ENCODE measurements at places on chromosomes 4 and X. TPM values are rescaled to one million over a fixed set of nuclear protein-coding genes. Genes with fewer than 3 reads are reported as not detected.

DNA sequence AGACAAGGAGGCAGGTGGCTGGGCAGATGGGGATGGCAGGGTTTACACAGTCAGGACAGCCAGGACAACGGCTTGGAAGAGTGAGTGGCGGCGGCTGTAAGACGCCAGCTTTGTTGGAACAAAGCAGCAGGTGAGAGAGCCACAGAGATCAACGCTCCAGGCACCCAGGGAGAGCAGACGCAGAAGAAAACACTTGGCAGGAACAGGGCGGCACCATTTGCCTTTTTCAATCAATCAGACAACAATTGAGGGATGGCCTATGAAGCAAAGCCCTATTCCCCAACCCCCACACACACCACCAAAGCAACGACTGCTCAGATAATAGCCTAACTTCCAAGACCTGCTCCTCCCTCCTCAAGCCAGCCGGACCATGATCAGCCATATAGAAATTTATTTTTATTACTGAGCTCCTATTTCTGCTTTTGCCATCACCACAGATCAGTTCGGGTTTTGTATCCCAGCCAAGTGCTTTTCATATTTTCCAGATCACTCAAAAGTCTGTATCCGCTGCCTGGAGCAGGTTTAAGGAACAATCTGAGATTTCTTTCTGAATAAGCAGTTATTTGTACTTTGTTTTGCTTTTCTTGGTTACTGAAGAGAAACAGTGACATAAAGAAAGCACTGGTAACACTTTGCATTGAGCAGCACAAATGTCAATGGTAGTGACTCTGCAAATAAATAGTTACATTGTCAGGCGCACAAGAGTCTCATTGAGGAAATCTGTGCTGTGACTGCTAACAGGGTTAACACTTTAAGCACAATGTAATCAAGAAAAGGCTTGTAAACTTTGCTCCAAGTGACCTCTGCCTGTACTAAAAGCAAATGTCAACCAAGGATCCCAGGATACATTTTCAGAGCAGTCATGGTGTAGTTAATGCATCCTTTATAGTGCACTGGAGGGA lies 81.8 kb upstream of the RBPJ start:
- peak overlapping the region; percentile 24 for H3K27ac ChIP-seq
- no peak for DNase-seq
- peaks cover 13% of the 10 kb centered on the region for H3K27me3 ChIP-seq
- H3K4me3 ChIP-seq, result no peak overlapping the region
- H3K4me1 ChIP-seq, result peaks cover 9% of the 10 kb centered on the region
- H3K36me3 ChIP-seq, result no peaks in the 10 kb centered on the region

The TMEM175 gene
- 20.3 TPM for total RNA-seq

- H3K4me3 ChIP-seq, result no peak overlapping the region
- peaks cover 10% of the 10 kb centered on the region for H3K4me1 ChIP-seq
- no peaks in the 10 kb centered on the region for H3K27me3 ChIP-seq
- peaks cover 70% of the 10 kb centered on the region for H3K36me3 ChIP-seq
- no peak overlapping the region for H3K27ac ChIP-seq
These were observed 22.8 kb downstream of the USP38 start for GRCh38 chr4:143207555-143207954.

The TXK gene
- total RNA-seq, result 0.71 TPM

DNA sequence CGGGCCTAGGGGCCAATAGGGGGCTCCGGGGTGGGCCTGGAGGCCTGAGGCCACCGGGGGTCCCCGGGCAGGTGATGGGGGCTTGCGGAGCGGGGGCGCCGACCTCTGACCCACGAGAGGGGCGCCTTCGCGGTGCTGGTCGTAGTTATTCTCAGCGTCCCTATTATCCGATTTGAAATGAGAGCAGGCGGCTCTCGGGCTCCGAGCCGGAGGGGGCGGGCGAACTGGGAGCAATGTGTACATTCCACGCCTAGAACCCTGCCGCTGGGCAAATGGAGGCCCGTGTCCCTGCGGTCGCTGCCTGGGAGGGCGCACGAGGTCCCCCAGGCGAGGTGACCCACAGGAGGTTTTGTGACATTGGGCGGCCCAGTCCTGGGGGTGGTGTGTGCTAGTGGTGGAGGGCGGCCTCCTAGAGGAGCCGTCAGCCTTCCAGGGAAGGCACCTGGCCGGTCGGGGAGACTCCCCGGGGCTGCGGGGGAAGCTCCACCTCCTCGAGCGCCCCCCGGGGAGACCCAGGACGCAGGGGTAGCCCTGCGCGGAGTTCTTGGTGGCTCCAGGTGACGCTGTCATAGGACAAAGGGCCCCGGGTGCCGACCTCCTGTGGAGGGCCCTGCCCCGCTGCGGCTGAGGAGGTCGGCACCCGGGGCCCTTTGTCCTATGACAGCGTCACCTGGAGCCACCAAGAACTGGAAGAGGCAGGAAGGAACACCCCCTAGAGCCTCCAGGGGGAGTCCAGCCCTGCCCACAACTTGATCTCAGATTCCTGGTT lies 102.6 kb upstream of the PRKX start:
- peak overlapping the region; percentile 78 for H3K4me3 ChIP-seq
- no peaks in the 10 kb centered on the region for H3K36me3 ChIP-seq
- H3K27ac ChIP-seq, result peak overlapping the region; percentile 94
- H3K27me3 ChIP-seq, result no peaks in the 10 kb centered on the region
- H3K4me1 ChIP-seq, result peaks cover 4% of the 10 kb centered on the region

GRCh38 chrX:124289443-124289842 lies 43.0 kb upstream of the TEX13D start:
- H3K36me3 ChIP-seq, result no peaks in the 10 kb centered on the region
- DNase-seq, result no peak
- H3K4me1 ChIP-seq, result no peaks in the 10 kb centered on the region

The CSAG2 gene
- not detected for total RNA-seq

The SUPT20HL1 gene
- total RNA-seq, result not detected

DNA sequence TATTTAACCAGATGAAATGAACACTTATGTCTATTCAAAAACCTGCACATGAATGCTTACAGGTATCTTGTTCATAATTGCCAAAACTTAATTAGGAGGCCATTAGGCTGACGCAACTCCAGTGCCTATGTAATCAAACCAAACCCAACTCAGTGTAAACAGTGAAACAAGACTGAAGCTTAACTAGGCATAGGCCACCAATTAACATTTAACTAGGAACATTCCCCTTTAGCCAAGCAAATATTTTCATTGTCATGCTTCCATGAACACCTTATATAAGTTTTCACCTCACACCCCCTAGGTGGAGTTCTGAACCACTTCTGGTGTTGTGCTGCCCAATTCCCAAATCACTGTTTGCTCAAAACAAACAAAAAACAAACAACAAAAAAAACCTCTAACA lies 686.0 kb downstream of the STPG2 start:
- no peak overlapping the region for H3K4me3 ChIP-seq
- H3K27me3 ChIP-seq, result no peaks in the 10 kb centered on the region
- H3K27ac ChIP-seq, result no peak overlapping the region
- H3K36me3 ChIP-seq, result no peaks in the 10 kb centered on the region
- no peaks in the 10 kb centered on the region for H3K4me1 ChIP-seq

GRCh38 chr4:147325571-147325981 lies 155.3 kb upstream of the EDNRA start:
- H3K27me3 ChIP-seq, result no peaks in the 10 kb centered on the region
- H3K4me1 ChIP-seq, result peaks cover 42% of the 10 kb centered on the region
- no peak for DNase-seq
- H3K27ac ChIP-seq, result peak overlapping the region; percentile 39
- no peaks in the 10 kb centered on the region for H3K36me3 ChIP-seq
- H3K4me3 ChIP-seq, result no peak overlapping the region
